T-helper 9 cell (primary cell): ENCODE measurements at places on chromosomes 6 and 20.

- DNase-seq = no peak
Measured at GRCh38 chr6:147046141-147046877, 157.9 kb upstream of the STXBP5 start.

- no peak for DNase-seq
Measured at GRCh38 chr6:9126878-9127560, 691.7 kb upstream of the SLC35B3 start.

GRCh38 chr6:38813041-38813823 lies 98.1 kb downstream of the DNAH8 start:
- no peak for DNase-seq

DNA sequence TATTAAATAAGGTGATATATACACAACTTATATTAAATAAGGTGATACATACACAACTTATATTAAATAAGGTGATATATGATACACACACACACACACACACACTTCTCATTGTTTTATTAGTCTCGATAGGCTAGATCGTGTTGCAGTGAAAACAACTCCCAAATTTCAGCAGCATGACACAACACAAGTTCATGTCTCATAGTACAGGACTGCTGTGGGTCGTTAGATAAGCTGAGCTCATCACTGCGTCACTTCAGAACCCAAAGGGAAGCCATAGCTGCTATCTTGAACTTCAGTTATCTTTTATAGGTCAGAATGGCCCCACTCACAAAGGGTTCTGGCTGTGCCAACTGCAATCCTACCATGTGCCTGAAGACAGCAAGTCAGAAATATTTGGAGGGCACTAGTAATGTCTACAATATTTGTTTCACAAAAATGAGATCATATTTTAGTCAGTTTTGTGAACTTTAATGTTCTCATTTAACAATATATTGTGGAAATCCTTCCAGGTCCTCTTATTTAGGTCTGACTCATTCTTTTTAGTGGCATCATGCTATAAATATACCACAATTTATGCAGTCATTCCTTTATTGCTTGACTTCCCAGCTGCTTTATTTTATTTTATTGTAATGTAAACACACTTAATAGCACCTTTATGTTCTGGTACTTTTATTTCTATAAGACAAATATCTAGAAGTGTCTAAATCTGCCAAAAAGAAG lies 290.2 kb downstream of the PHACTR1 start:
- no peak for DNase-seq

GRCh38 chr6:139641376-139641775 lies 266.9 kb upstream of the CITED2 start:
- DNase-seq = no peak

- DNase-seq = no peak
Measured at GRCh38 chr6:14270142-14270893, 152.7 kb downstream of the CD83 start.

DNA sequence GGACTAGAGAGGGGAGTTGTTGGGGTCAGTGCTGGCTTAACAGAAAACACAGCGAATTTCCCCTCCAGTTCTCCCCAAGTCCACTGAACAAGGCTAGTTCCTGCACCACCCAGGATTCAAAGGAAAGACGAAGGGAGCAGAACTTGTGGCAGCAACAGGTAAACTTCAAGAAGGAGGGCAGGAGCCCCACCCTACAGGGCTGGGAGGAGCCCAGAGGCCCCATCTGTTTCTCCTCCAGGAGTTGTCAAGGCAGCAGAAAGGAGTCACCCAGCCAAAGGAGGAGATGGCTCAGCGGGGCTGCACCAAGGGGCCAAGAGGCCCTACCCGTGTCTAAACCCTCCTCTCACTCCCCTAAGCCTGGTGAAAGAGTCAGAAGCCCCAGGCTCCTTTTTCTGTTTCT lies 1.7 kb downstream of the SAPCD1 start:
- DNase-seq = no peak

- no peak for DNase-seq
Measured at GRCh38 chr6:124432620-124433019, 529.6 kb upstream of the RNF217 start.

DNA sequence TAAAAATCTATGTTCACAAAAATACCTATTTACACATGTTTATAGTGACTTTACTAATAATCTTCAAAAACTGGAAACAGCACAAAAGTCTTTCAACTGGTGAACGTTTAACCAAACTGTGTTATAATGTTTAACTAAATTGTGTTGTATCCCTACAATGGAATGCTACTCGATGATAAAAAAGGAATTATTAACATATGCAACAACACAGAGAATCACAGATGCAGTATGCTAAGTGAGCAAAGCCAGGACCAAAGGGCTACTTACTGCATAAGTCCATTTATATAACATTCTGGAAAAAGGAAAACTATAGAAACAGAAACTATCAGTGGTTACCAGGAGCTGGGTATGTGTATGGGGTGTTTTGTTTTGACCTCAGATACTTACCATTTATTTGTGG lies 602.2 kb upstream of the BTBD3 start:
- no peak for DNase-seq

DNA sequence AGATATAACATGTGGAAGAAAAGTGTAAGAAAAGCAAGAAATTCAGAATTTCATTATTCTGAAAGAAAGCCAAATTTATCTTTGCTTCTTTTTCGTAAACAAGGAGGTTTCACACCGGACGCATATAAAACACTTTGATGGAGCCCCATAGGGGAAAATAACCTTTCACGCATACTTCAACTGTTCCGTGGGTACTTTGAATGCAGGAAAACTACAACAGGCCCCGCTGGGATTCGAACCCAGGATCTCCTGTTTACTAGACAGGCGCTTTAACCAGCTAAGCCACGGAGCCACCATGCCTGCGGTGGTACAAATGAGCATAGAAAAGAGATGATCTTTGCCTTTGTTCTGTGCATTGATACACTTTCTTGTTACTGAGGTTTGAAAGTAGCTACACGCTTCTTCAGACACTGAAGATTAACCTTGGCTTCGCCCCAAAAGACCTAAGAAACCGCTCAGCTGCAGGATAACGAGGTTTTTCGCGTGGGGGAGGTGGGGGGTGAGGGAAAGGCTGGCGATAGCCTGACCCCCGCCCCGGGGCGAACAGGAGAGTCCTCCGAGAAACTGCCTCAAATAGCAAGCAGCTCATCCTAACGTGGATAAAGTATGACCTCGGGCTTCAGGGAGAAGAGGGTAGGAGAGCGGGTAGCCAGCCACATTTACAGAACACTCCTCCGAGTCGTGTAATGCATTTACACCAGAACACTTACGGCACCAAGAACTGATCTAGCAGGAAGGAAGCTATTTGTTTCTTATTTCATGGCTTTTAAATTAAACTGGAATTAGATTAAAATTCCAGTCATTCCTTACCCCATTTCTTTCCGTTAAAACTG lies 5.3 kb upstream of the HMGN4 start:
- peak; percentile 77 for DNase-seq

DNA sequence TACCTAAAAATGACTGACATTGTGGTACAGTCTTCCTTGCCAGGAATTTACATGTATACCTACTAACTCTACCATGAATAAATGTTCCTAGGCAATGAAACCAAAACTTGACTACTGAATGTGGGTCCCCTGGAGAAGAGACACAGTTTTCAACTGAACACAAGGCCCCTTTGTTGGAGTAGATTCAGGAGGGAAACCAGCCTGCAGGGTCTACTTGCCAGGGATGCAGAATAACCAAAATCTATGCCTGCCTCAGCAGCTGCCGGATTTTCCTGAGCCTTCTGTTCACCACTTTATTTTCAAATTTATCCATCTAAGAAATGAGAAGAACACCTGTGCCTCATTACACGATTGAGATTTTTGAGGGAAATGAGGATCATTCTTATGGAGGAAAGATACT lies 211.9 kb downstream of the GRM1 start:
- DNase-seq = no peak

- DNase-seq = no peak
Measured at GRCh38 chr6:4020822-4021132, 58.2 kb downstream of the FAM217A start.
